A673 (cell line): ENCODE measurements at places on chromosomes 3 and 15. TPM values are rescaled to one million over a fixed set of nuclear protein-coding genes. Genes with fewer than 3 reads are reported as not detected.

The UBAP1L gene
- total RNA-seq, result 3.6 and 3.9 TPM in 2 replicates

The ISG20 gene
- 1.8 and 3.3 TPM in 2 replicates for total RNA-seq

The UNC13C gene
- total RNA-seq, result not detected in 2 replicates

GRCh38 chr3:159634483-159634882 is 354.2 kb upstream of the IL12A start:
- no peak for DNase-seq

- DNase-seq, result peak; percentile 7
These were observed 4.4 kb downstream of the ITIH3 start for GRCh38 chr3:52798978-52799476.

GRCh38 chr3:27978440-27978839 is 256.3 kb upstream of the EOMES start:
- DNase-seq, result no peak

GRCh38 chr3:126127904-126128303 is 44.0 kb upstream of the SLC41A3 start:
- no peak for DNase-seq

GRCh38 chr15:56608993-56609392 is 124.3 kb downstream of the ZNF280D start:
- no peak for DNase-seq

DNA sequence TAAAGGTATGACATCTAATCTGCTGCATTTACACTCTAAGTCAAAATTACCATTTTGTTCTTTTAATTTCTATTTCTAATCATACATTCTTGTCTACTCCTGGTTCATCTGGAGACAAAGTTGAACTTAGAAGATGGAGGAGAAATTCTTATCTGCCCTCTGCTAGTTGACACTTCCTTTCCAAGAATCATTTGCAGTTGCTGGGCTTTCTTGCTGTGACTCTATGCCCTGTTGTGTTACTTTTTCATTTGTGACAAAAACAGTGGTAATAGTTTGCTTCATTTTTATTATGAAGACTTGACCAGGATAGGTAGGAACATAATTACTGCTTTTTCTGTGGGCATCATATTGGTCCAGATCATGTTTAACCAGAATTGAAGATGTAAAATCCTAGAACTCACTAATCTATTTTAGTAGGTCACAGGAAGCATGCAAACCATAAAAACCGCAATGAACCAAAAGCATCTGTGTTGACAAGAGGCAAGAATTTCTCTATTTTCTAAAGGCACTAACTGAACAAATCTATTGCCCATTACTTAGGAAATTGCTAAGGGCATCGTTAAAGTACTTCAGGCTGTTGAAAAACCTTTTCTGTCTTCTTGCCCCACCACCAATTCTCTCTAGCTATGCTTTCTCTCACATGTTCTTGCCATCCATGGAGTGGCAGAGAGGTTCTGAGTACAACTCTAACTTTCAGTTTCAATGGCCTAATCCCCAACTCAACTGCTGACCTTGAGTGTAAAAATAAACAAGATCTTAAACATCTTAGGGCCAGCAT is 4.2 kb upstream of the CCR2 start:
- DNase-seq, result no peak

DNA sequence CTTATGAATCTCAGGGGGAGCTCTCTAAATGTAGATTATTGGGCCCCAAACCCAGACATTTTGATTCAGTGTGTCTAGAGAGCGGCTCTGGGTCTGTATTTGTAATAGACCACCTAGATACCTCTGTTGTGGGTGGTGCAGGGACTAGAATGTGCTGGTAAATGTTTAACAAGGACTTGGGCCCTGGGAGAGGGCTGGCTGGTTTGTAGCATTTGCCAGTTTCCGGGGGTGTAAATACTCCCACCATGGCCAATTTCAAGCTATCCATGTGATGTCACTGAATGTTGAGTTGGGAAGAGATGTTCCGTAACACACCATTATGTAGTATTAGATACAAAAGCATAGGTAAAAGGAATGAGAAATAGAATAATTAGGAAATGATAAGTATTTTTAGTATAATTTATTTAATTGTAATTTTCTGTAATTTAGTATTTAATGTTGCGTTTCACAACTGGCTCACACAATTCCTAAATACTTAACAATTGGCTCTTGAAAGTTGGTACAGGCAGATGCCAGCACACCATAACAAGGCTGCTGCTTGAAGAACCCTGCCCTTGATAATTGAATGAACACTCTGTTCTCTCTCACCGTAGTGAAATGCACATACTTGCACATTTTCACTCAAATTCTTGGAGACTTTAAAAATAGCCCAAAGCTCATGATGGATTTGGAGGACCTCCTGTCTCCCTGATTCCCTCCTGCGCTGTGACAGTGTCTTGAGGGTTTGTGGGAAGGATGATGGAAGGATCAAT is 359.2 kb upstream of the PROK2 start:
- DNase-seq, result no peak

DNA sequence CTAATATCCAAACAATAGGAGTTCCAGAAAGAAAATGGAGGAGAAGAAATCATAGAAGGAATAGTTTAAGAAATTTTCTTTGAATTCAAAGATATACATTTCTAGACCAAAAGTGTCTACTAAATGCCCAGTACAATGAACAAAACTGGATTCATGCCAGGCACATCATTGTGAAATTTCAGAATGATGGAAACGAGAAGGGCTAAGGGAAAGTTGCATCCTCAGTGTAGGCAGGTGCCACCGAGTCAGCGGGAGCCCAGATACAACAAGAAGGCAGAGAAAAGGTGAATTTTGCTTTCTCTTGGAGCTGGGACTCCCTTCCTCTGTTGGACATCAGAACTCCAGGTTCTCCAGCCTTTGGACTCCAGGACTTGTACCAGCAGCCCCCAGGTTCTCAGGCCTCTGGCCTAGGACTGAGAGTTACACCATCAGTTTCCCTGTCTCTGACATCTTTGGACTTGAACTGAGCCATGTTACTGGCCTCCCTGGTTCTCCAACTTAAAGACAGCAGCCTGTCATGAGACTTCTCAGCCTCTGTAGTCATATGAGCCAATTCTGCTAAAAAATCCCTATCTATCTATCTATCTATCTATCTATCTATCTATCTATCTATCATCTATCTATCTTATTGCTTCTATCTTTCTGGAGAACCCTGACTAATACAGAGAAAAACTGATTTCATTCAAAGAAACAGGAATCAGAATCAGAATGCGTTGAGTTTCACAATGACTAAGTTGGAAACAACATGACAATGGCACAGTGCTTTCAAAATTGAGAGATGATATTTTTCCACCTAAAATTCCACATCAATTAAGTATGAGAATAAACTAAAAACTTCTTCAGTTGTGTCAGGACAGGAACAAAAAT is 207.7 kb downstream of the FAM43A start:
- DNase-seq, result no peak
